GM12865 (cell line): ENCODE measurements at places on chromosomes 13 and 19.

GRCh38 chr13:39811696-39812095 is 156.2 kb downstream of the COG6 start:
- no peak for DNase-seq

DNA sequence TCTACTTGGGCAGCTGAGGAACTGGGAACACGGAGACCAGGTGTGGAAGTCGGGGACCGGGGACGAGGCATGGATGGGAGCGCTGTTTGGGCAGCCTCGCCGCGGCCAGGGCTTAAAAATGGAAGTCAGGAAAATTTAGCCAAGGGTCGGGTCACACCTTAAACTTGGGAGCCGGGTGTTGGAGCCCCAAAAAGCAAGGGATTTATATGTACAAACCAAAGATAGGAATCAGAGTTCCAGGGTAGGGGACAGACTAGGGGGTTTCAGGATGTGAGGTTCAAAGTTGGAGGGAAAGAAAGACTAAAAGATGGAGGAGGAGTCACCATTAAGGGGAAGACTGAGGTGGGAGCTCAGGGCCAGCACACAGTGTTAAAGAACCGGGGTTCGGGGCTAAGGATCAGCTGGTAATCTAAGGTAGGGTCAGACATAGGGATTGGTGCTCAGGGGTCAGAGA is 530 bp downstream of the FOXA3 start:
- no peak for DNase-seq

DNA sequence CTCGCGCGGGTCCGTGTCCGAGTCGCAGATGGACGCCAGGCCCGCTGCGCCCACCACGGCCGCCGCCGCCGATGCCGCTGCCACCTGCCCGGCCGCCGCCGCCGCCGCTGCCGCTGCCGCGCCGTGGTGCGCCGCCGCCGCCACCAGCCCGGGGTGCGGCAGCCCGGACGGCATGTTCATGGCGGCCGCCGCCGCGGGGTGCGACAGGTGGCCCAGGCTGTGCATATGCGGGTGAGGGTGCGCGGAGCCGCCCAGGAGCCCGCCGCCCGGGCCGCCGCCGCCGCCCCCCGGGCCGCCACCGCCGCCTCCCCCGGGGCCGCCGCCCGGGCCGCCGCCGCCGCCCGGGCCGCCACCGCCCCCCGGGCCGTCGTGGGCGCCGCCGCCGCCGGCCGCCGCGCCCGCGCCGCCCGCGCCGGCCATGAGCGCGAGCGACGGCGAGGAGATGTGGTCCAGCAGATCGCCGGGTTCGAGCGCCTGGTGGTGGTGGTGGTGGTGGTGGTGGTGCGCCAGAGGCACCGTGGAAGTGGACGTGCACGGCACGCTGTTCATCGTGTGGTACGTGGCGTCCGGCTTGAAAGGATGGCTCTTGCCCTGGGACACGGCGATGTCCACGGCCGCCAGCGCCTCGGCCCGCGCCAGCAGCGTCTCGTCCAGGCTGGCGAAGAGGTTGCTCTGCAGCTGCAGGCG is 1.3 kb downstream of the POU4F1 start:
- no peak for DNase-seq

GRCh38 chr13:109646423-109646822 is 140.0 kb downstream of the IRS2 start:
- no peak for DNase-seq

DNA sequence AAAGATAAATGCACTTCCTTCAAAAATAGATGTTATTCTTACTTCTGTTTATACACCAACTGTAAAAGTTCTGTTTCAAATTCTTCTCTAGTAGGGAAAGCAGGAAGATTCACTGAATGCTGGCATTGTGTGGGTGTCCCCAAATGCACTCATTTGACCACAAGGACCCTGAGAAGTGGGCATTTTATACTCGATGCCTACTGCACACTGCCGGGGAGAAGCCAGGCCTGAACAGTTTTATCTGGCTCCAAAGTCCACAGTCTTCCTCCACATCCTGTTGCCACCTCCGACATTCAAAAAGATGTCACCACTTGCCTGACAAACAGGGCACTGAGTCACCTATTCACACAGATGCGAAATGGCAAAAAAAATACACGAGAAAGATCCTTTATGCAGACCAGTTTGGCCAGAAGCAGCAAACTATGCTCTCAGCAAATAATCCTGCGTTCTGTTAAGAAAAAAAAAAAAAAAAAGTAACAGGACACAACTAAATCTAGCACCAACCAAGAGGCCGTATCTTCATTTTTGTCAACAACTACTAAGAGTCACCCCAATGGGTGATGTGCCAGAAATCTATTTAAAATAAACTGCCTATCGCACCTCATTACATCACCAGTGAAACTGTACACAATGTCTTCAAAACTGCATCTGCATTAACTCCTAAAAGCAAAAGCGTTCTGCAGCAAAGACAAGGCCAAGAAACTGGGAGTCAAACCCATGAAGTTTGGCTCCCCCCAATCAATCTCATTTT is 6.2 kb downstream of the ZC3H4 start:
- no peak for DNase-seq

DNA sequence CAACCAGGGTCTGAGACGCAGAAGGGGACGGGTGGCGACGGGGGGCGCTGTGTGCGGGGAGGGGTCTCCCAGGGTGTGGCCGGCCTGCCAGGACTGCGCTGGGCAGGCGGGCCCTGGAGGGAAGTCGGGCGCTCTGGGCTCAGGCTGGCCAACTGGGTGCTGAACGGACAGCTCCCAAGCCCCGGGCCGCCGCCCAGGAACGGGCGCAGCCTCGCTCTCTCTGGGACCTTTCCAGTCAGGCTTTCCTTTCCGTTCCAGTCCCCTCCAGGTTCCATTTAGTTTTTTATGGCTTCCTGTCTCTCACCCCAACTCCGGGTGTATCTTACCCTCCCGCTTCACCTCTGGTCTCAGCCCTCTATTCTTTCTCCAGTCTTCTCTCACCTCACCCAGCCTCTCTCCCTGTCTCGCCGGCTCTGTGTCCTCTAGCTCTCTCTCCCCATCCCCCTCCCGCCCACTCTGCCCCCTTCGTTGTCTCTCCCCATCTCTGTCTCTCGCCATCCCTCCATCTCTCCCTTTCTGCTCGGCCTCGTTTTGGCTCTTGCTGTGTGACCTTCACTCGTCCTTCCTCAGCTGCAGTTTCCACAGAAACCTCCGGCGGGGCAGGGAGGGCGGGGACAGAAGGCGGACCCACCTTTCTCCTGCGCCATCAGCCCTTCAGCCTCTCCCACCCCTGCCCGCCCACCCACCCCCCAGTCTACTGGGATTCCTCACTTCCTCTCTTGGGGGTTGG is 3.3 kb upstream of the ATP1A3 start:
- peak; percentile 26 for DNase-seq

- DNase-seq, result no peak
Observed at GRCh38 chr19:40013991-40014390, 17.1 kb downstream of the ZNF546 start.

GRCh38 chr13:61138857-61139256 is 276.8 kb downstream of the PCDH20 start:
- DNase-seq, result no peak

GRCh38 chr13:56378566-56378965 is 762.2 kb upstream of the PRR20A start:
- no peak for DNase-seq

- no peak for DNase-seq
Observed at GRCh38 chr13:41621716-41622431, 164.5 kb downstream of the RGCC start.

GRCh38 chr19:21611659-21612402 is 106.4 kb downstream of the ZNF429 start:
- DNase-seq, result no peak

GRCh38 chr19:13023656-13024055 is 28.4 kb downstream of the NFIX start:
- DNase-seq, result no peak

DNA sequence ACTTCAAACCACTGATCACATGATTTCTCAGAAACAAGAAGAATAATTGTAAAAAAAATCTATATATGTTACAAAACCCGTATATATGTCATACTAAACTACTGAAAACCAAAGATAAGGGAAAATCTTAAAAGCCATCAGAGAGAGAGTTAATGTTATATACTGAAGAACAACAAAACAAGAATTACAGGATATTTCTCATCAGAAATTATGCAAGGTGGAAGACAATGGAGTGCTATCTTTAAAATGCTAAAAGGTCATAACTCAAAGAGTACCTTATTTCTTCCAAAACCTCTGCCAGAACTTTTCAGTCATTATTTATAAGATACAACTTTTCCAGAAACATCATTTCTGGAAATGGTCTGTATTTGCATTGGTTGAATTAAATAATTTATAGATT is 256.8 kb downstream of the RBM26 start:
- no peak for DNase-seq

DNA sequence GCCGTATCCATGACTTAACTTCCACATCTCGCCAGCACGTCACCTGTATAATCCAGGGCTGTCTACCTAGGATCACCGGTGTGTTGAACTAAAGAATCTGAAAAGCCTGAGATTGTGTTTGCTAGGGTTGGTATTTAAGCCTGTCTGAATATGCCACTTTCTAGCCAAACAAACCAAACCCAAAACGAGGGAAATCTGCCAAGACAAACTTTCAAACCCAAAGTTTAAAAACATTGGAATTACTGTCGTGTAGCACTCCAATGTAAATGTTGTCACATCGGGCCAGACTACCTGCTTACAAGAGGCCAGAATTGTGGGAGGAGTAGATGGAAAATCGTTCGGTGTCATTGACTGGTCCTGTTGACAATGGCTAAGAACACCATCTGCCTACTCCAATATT is 747.8 kb downstream of the EFNB2 start:
- DNase-seq, result no peak

- DNase-seq, result peak; percentile 15
Observed at GRCh38 chr13:87274209-87274819, 396.9 kb upstream of the SLITRK5 start.

GRCh38 chr19:35641515-35642151 is at the start of gene ETV2:
TSS of gene ETV2 (plus strand) at chr19:35641745. CDS start at chr19:35642461, 716 bp downstream.
- peak; percentile 45 for DNase-seq

- no peak for DNase-seq
Observed at GRCh38 chr13:40478775-40479174, 187.7 kb downstream of the FOXO1 start.

DNA sequence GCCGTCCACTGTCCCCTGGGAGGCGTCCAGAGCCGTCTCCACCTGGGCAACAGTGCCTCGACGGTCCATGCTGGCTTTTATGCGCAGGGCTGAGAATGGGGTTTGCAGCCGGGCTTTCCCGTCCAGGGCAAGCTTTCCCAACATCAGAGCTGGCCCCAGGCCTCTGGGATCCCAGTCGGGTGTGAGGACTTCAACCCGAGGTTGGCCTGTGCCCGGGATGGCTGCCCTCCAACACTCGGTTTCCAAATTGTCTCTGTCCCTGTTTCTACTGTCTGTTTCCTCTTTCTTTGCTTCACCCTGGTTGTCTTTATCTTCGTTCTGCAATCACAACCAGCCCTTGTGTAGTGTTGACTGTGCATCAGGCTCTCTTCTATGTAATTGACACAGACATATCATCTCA is at the start of gene IFNL4:
IFNL4 (minus strand) TSS at position 51 of the 400 bp plus-strand sequence.
- no peak for DNase-seq

DNA sequence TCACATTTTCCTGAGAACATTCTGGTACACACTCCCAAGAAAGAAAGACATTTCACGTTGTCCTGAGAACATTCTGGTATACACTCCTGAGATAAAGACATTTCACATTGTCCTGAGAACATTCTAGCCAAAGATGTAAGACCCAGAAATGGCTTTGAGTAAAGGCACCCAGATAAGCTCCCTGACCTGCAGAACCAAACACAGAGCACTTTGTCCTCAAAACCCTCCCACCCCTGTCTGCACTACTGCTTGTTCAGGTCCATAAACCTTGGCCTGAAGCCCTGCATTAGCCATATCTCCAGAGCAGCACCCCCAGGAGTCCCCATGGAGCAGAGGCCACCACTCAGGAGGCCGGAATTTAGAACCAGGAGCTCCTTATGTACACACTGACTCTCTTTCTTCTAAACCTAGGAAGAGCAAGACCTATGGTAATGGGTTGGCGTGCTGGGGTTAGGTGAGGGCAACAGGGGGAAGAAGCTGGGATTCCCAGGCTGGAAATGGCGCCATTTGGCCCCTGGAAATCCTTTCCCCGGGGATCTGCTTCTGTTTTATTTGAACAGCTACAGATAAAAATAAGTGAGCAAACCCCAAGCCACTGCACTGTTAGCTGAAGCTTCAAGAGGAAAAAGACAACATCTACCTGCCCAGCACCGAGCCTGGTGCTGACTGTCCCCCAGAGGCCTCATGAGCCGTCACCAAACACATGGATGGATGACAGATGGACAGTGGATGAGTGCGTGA is 13.7 kb downstream of the GAS6 start:
- no peak for DNase-seq

- DNase-seq, result peak; percentile 52
Observed at GRCh38 chr19:33796164-33796875, at the start of gene KCTD15. TSS of gene KCTD15 (plus strand) at chr19:33796870. CDS start at chr19:33800455, 3,585 bp downstream.

- DNase-seq, result no peak
Observed at GRCh38 chr13:48662226-48662625, 8.5 kb downstream of the CYSLTR2 start.

DNA sequence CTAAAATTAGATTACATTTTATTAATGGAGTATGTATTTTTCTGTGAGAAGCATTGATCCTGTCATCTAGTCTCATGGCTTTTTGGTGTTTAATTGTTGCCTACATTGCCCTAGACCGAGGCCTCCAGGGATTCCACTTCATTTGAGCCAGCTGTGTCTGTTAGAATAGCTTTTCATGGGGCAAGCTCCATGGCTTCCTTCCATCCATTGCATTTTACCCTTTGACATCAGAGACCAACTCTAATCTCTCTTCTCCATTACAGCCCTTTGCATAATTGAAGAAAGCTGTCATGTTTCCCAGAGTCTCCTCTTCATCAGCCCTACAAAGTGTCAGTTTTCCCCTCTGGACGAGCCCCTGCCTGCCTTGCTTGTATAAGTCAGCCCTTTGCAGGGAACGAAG is 70.6 kb downstream of the MTUS2 start:
- DNase-seq, result no peak

DNA sequence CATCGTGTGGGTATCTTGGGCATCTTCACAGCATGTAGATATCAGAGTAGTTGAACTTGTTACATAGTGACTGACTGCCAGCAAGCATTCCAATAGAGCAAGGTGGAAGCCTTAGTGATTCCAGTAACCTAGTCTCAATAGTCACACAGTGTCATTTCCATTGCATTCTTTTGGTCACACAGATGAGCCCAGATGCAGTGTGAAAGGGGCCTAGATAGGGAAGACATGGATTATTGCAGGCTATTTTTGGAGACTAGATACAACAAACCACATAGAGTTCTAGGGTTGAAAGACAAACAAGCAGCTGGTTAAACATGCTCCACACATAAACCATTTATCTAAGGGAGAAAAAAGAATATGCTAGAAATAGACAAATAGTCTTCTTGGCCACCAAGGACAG is 553.5 kb downstream of the DCT start:
- DNase-seq, result no peak

DNA sequence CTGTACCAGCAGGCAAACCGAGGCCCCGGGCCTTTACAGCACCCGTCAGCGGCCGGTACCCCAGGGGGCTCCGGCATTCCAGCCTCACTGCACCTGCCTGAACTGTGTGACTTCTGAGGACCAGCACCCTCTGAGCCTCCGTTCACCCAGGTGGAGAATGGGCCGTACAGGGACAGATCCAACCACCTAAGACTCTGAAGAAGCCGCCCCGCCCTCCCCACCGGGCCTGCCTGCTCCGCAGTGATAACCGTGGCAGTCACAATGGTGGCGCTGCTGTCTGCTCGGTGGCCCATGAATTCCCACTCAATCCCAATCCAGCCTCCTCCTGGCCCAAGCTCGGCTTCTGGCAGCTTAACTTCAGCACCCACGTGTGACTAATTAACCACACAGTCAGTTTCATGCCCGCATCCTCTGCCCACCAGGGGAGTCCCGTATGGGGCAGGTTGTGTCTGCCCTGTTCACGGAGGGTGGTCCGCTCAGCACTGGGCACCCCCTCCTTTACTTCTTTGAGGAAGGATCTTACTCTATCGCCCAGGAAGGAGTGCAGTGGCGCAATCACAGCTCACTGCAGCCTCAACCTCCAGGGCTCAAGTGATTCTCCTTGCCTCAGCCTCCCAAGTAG is 3.4 kb downstream of the TCF3 start:
- DNase-seq, result peak; percentile 83
